ENCODE measurements at places on chromosomes 1 and 21.

DNA sequence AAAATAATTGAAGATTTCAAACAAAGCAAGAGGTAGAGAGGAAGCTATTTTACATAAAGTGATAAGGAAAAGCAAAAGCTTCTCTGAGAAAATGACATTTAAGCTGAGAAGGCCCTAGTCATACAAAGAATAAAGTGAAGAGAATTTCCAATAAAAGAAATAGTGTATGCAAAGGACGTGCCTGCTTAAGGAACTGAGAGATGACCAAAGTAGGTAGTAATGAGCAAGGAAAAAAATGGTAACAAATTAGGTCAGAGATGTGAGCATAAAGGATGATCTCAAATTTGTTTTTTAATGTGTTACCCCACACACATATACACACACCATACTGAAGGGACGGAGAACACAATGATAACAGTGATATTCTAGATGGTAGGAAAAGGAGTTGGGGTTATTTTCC is 46.4 kb downstream of the NRIP1 start:
- no peak for DNase-seq

GRCh38 chr1:221823561-221823960 is 81.7 kb upstream of the DUSP10 start:
- DNase-seq, result no peak

DNA sequence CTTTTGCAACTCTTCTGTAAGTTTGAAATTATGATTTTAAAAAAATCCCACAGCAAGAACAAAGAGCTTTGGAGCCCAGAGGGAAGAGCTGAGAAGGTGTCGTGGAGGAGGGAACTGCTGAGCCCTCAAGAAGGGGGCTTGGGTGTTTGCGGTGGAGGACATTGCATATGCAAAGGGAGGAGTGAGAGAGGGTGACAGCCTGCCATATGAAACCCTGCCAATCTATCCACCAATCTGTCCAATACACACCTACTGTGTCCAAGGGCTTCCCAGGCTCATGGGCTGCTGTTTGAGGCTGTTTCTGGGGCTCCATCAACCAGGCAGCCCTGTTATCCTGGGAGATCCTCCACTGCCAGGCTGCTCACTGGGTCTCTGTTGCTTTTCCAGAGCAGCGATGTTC is 15.2 kb downstream of the WNT4 start:
- DNase-seq, result no peak

- no peak for DNase-seq
Measured at GRCh38 chr21:43757601-43758000, 18.5 kb downstream of the CSTB start.

- no peak for DNase-seq
Measured at GRCh38 chr1:247266053-247266452, 10.2 kb downstream of the VN1R5 start.
